DMS 273 treated with DMSO at 0.1 percent for 48 hours (cell line): ENCODE measurements at places on chromosomes 3 and 15.

DNA sequence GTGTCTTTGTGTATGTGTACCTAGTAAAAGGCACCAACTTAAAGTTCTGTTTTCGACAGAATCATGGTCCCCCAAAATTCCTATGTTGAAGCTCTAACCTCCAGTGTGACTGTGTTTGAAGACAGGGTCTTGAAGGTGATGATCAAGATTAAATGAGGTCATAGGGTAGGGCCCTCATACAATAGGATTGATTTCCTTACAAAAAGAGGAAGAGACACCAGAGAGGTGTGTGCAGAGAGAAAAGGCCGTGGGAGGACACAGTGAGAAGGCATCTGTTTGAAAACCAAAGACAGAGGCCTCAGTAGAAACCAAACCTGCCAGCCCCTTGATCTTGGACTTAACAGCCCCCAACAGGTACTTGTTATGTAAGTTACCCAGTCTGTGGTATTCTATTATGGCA, 52.0 kb upstream of the CORO2B start:
- no peak for DNase-seq

DNA sequence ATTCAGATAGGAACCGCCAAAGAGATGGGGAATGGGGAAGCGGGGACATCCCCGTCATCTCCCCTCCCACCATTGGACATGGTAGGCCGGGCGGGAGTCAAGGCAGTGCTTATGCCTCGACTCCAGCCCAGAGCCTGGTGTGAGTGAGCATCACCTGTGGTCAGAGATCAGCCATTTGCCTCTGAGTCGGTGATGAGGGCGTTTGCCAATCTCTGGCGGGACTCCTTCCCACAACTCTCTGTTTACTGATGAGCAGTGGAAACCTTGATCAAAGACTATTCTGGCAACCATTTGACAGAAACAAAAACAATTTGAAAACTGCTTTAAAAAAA, 63.9 kb upstream of the HES1 start:
- DNase-seq: no peak

DNA sequence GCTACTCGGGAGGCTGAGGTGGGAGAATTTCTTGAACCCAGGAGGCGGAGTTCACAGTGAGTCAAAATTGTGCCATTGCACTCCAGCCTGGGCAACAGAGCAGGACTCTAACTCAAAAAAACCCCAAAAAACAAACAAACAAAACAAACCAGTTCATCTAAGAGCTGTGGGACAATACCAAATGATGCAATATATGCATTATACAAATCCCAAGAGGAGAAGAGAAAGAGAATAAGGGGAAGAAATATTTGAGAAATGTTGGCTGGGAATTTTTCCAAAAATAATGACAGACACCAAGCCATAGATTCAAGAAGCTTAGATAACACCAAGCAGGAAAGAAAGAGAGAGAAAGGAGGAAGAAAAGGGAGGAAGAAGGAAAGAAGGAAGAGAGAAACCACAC, 82.5 kb downstream of the KLF13 start:
- no peak for DNase-seq

DNA sequence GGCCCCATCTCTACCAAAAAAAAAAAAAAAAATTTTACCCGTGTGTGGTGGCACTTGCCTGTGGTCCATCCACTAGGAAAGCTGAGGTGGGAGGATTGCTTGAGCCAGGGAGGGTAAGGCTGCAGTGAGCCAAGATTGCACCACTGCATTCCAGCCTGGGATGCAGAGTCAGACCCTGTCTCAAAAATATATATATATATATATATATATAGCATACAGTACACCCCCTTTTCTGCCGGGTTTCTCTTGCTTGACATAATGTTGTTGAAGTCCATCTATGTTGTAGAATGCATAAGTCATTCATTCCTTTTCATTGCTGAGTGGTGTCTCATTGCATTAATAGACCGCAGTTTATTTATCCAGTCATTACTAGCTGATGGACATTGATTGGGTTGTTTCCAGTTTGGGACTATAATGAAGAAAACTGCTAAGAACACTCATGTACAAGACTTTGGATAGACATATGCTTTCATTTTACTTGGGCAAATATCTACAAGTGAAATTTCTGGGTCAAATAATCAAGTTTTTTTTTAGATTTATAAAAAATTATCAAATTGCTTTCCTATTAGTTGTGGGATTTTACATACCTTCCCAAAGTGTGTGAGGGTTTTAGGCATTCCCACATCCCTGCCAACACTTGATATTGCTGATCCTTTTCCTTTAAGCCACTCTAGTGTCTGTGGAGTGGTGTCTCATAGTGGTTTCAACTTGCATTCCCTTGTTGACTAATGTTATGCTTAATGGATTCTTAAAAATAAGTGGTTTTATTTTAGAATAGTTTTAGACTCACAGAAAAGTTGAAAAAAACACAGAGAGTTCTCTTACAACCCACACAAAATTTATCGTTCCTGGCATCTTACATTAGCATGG, 2.1 kb upstream of the PRR20G start:
- DNase-seq: no peak

- DNase-seq: no peak
These were observed 10.3 kb downstream of the PDZRN3 start for GRCh38 chr3:73614419-73614818.

DNA sequence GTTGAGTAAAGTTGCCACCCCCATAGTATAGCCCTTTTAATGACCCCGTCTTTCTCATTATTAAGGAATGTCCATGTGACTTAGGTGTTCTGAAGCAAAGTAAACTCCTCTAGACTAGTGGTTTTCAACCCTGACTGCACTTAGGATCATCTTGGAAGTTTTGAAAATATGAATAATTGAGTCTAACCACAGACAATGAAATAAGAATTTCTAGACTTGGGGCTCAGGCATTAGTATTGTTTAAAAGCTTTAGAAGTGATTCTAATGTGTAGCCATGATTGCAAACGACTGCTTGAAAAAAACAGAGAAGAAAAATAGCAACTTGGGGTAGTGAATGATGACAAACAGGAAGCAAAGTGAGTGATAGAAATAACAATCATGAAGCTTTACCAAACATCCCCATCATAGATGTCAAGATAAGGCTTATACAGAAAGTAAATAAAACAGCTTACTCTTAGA, 35.0 kb downstream of the ALCAM start:
- no peak for DNase-seq

DNA sequence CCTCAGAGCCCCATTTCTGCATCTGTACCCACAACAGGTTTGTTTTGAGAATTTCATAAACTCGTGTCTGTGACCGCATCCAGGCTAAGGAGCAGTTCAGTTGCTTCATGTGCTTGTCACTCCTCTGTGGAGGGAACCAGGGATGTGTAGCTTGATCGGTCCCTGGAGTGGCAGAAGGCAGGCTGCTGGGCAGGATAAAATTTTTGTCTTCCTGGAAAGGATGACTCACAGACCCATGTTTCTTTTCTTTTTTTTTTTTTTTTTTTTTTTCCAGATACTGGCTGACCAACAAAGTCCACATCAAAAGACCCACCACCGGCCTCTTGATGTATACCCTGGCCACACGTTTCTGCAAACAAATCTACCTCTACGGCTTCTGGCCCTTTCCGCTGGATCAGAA, 70.1 kb downstream of the ST8SIA2 start:
- no peak for DNase-seq
